ENCODE measurements at places on chromosomes 12 and 14.
A peak's percentile ranks its signal among the peaks of the same experiment; 100 is the strongest.

DNA sequence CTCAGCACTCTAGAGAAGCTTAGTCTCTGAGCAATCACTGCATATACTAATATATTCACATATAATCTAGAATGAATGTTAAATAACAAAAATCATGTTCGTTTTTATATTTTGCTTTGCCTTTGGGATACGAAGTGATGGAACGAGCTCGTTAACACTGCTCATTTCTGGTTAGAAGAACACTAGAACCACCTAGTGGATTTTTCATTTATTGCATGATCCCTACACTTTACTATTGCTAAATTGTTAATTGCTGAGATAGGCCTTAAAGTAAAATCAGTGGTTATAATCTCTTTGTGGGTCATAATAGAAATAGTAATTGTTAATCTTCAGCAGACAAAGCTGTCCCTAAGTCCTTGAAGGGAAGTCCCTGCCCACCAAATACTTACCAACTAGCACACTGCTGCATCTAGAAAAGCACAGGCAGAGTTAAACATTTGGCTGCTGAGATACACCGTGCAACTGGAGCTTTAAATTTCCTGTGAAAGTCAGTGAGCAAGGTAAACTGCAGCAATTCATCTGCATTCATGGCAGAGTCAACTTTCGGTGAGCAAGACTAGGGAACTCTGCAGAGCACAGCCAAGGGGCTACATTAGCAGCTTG is 353.7 kb downstream of the APAF1 start:
- ATAC-seq, result peak; percentile 96

DNA sequence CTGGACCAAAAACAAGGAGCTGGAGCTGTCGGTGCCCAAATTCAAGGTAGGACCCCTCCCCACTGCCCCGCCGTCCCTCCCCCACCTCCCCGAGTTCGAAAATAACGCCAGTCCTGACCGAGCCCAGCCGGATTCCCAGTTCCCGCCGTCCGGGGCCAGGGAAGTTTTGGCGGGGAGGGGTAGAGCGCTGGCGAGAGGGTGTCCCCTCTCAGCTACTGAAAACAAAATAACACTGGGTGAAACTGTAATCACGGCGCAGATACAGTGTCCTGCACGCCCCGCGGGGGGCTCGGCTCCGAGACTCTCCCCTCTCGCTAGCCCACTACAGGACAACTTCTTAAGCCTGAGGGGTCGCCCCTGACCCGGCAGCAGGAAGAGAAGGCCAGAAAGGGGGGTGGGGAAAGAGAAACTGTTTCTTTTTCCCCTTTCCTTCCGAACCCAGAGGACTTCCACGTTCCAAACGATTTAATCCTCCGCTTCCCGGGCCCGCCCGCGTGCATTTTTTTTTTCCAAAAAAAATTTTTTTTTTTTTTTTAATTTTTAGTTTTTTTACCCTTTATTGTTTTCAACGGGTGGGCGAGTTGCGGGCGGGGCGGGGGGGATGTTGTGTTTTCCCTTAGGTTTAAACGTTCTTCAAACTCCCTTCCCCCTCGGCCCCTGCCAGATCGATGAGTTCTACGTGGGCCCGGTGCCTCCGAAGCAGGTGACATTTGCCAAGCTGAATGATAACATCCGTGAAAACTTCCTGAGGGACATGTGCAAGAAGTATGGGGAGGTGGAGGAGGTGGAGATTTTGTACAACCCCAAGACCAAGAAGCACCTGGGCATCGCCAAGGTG is 1.6 kb downstream of the SETD1B start:
- ATAC-seq, result no peak

- no peak for ATAC-seq
These were observed 179.6 kb downstream of the SLC35F4 start for GRCh38 chr14:57686304-57686703.

GRCh38 chr12:3658327-3659163 is 94.4 kb downstream of the CRACR2A start:
- ATAC-seq, result no peak

GRCh38 chr12:94304012-94304411 is 155.6 kb downstream of the PLXNC1 start:
- no peak for ATAC-seq

GRCh38 chr12:31568498-31568897 is 22.4 kb downstream of the DENND5B start:
- ATAC-seq, result no peak

- no peak for ATAC-seq
These were observed 87.7 kb downstream of the PTPRB start for GRCh38 chr12:70549340-70550179.

GRCh38 chr14:53180272-53181221 is 27.4 kb upstream of the DDHD1 start:
- peak; percentile 68 for ATAC-seq

DNA sequence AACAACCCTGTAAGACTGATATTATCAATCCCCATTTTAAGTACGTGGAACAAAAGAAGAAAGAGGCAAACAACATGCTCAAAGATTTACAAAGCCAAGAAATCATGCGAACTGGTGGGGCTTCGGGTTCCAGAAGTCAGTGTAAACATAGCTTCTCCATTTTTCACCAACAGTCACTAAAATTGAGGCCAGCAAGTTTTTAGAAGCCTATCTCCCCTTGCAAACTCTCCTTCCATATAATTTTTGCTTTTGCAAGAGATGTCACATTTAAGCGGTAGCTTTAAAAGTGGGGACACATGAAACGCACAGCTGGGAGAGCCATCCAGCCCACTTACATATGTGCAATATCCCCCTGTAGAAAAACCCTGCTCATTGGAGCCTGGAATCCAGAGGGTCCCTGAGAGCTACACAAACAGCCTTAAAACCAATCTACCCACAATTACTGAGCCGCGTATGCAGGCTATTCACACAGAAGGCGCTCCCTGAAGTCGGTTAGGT is 797 bp downstream of the SLC11A2 start:
- peak; percentile 44 for ATAC-seq

- ATAC-seq, result no peak
These were observed 11.2 kb downstream of the DHRS7 start for GRCh38 chr14:60153991-60154390.

GRCh38 chr14:53247596-53248370 is 94.7 kb upstream of the DDHD1 start:
- no peak for ATAC-seq

GRCh38 chr12:102917026-102917787 is at the start of gene PAH:
PAH (minus strand) TSS chr12:102917244; CDS start chr12:102917130, 114 bp downstream.
- ATAC-seq, result no peak

DNA sequence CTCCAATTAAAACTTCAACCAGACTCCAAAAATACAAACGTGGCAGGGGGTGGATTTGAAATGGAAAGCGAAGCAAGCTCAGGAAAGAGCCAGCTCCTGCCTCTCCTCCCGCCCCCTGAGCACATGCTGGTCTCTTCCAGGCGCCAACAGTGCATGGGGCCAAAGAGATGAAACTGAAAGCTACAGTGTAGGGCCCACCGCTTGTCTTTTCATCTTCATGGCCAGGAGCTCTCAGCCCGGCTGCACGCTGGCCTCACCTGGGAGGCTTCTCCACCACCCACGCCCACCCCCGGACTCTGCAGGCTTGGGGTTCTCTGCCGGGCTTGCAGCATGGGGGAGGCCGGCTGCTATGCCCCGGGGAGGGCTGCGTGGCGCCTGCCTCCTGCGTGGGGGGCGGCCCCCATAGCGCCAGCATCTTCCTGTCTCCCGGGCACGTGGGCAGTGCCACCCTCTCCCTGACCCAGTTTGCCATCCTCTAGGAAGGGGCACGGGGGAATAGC is 2.0 kb downstream of the RIMBP2 start:
- ATAC-seq, result no peak

DNA sequence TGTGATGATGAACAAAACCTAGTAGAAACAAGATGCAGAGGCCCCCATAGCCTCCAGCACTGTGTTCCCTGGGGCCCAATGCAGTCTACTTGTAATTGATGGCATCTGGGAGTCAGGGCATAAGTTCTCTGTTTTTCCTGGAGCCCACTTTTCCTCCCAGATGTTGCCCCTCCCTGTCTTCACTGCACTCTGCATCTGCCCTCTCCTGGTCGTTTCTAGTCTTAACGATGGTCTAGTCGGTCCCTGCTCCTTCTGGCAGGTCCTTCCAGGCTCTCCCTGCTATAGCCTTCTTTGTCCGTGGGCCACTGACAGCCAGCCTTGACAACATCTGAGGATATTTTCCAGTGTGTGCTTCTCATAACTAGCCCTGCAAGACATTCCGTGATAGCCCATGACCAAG is 208.3 kb downstream of the GXYLT1 start:
- ATAC-seq, result no peak

DNA sequence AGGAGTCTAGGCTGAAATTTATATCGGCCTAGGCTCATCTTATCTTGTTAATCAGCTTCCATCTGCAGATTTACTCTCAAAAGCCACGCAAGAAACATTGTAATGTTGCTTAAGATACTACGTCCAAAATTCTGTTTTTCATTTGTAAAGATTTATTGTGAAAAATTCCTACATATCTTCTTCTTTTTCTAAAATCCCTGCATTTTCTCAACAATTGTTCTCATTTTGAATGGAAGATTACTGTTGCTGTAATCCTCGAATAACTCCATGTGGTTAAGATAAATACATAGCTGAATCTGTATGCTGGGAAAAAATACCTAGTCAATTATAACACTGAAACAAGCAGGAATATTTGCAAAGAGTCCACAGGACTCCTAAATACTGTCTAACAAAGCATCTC is 15.6 kb downstream of the INSM2 start:
- no peak for ATAC-seq

GRCh38 chr12:2753536-2753935 is 41.2 kb upstream of the FKBP4 start:
- no peak for ATAC-seq

DNA sequence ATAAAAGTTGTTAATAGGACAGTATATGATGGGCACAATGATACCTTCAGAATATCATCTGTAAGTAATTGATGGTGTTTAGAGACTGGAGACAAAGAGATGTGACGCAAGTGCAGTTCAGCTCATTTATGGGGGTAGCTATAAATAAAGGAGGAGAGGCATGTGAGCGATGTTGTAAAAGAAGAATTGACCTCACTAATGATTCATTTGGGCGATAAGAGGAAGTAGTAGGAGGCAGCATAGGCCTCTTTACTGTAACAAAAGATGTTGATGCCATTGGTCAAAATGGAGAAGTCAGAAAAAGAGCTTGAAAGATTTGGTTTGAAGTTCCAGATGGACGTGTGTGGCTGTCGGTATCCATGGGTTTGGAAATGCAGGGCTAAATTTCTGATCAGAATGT is 70.0 kb downstream of the FLRT2 start:
- no peak for ATAC-seq

DNA sequence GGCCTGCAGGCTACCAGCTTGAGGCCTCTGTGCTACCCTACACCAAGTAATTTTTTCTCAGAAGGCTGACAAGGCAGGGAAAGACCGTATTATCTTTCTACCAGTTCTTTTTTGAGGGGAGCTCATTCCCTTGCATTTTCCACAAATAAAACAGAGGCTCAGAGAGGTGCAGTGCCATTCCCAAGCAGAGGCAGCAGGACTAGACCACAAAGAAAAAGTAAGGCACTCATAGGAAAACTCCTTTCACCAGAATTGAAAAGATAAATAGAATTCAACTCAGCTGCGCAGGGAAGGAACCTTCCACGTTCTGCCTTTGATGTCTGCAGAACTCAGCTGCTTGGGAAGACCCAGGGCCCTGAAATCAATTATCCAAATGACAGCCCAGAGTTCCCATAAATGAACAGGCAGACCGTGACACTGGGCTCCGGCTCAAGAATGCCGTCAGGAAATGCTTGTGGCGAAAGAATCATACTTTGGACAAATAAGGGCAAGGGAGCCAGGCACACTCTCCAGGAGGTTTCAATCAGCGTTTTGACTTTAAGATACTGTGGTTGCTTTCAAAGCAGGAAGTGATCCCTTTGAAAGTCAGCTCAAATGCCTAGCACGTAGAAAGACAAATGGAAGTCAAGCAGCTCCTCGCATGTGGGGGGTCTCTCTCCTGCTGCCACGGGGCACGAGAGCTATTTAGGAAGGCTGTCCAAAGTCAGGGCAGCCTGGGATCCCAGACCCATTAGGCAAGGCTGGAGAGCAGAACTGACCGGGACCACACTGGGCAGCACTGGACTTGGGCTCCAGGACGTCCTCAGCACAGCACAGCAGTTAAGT is 14.0 kb downstream of the KCTD10 start:
- peak; percentile 84 for ATAC-seq

GRCh38 chr12:88393017-88393767 is 187.1 kb downstream of the KITLG start:
- no peak for ATAC-seq

DNA sequence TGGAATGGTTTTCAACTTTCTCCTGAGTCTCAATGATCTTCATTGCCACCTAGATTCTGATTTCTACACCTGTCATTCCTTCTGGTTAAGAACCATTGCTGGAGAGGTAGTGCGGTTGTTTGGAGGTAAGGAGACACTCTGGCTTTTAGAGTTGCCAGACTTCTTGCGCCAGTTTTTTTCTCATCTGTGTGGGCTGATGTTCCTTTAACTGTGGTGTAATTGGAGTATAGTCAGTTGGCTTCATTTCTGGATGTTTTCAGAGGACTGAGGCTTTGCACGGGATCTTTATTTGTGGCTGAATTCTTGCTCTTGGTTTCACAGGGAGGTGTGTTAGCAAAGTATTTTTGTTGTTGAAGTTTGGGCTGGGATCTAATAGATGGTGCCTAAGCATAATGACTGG is 5.7 kb upstream of the CLEC4D start:
- no peak for ATAC-seq

GRCh38 chr12:93139028-93139665 is 210.1 kb upstream of the EEA1 start:
- no peak for ATAC-seq

GRCh38 chr12:110330544-110330943 is 49.5 kb downstream of the ATP2A2 start:
- ATAC-seq, result no peak

DNA sequence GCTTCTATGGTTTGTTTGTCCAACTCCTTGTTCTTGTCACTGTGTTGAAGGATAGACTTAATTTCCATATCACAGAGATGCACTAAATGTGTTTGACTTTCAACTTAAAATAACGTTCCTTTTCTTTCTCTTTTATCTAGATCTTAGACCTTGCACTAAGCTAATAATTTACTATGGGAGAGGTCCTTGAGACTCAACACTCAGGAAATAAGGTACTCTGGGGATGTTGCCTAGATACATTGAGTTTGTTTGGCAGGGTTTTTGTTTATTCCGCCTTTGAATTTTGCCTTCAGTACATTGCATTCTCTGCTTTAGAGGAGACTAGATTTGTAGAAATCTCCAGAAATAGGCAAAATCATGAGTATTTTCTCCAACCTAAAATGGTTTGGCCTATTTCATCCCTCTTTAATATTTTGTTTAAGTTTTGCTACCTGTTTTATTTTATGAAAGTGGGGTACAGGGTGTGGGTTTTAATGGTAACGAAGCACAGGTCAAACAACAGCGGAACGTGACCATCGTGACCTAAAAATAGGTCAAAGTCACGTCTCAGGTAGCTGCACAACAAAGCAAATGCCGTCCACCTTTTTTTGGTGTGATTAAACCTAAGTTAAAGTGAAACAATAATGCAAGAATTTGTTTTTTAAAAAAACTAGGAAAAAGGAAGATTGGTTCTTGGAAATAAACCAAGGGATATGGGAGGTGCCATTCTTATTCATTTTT is 115.3 kb upstream of the CPSF6 start:
- no peak for ATAC-seq

- ATAC-seq, result no peak
These were observed 140.1 kb downstream of the TMEM117 start for GRCh38 chr12:43976027-43976426.

- no peak for ATAC-seq
These were observed 26.2 kb upstream of the PLEKHD1 start for GRCh38 chr14:69458350-69458749.

All from SK-N-SH treated with all-trans-retinoic acid at 6 μM for 48 hours (cell line).